ENCODE measurements at places on chromosomes 7 and 10. TPM values are rescaled to one million over a fixed set of nuclear protein-coding genes. Genes with fewer than 3 reads are reported as not detected.

DNA sequence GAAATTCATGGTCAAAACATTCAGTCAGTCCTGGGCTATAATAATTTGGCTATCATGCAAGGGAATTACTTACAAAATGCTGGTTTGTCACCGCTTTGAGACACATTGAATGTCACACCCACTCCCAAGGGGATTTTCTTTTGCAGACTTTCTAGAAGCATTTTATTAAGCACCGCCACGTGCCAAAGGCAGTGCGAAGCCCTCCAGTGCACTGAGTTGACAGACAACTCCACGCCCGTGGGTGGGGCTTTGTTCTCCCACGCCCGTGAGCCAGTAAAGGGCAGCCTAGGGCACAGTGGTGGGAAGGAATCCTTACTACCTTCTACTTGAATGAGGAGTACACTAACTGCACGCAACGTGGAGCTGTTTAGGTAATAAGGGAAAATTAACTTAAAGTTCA, 515.8 kb downstream of the KCNMA1 start:
- no peaks in the 10 kb centered on the region for H3K27me3 ChIP-seq
- no peaks in the 10 kb centered on the region for H3K36me3 ChIP-seq
- H3K4me1 ChIP-seq: peaks cover 5% of the 10 kb centered on the region
- no peak overlapping the region for H3K4me3 ChIP-seq
- DNase-seq: no peak
- H3K27ac ChIP-seq: no peak overlapping the region

DNA sequence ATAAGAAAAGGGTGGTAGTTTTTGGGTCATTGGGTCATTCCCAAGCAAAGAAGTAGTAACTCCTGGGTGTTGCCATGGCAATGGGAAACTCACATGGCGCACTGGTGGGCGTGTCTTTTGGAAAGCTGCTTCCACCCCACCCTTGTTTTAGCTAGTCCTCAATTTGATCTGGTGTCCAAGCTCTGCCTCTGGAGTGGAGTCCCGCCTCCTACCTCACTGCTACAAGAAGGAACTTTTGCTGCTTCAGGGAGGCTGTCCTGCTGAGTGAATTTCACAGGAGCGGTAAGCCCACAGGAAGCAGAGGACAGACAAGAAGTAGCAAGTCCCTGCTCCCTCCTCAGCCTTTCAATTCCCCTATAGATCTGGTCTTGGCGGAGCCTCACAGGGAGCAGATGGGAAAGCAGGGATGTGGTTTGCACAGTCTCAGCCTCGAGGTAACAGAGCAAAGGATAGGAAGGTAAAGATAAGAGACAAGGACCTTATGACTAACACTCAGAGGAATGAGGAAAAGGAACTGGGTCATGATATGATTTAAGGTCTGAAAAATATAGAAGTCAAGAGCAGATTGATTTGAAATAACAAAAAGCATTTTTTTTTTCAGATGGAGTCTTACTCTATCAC, 700.3 kb downstream of the TNS3 start:
- H3K4me1 ChIP-seq: no peaks in the 10 kb centered on the region
- no peak for DNase-seq
- H3K4me3 ChIP-seq: no peak overlapping the region
- H3K36me3 ChIP-seq: no peaks in the 10 kb centered on the region

- H3K36me3 ChIP-seq: no peaks in the 10 kb centered on the region
- peak overlapping the region; percentile 77 for H3K4me3 ChIP-seq
- H3K27me3 ChIP-seq: no peaks in the 10 kb centered on the region
- DNase-seq: no peak
Observed at GRCh38 chr10:22250897-22251660, 33.3 kb upstream of the EBLN1 start.

- H3K4me3 ChIP-seq: no peak overlapping the region
- H3K4me1 ChIP-seq: peaks cover 8% of the 10 kb centered on the region
Observed at GRCh38 chr10:101397140-101397539, 43.2 kb downstream of the BTRC start.

GRCh38 chr10:47400251-47400650, 16.2 kb upstream of the ZNF488 start:
- no peak overlapping the region for H3K4me3 ChIP-seq
- no peaks in the 10 kb centered on the region for H3K27me3 ChIP-seq
- no peak overlapping the region for H3K27ac ChIP-seq
- H3K4me1 ChIP-seq: peaks cover 14% of the 10 kb centered on the region

MSMB gene
- total RNA-seq: not detected

DNA sequence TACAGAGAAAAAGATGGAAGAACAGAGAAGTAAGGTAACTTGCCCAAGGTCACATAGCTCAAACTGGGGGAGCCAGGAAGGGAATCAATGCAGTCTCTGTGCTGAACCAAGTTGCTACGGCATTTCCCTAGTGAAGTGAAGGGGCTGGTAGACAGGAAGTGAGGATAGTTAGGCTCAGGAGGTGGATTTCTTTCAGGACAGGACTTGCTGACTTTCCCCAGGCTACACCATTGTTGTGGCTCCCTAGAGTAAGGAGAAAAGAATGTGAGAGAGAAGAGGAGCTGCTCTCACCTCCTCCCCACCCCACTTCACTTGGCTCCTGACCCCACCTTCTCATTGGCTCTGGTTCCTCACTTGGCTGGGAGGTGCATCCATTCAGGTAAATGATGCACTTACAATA, 316.9 kb downstream of the INHBA start:
- H3K27me3 ChIP-seq: no peaks in the 10 kb centered on the region
- H3K27ac ChIP-seq: no peak overlapping the region
- no peaks in the 10 kb centered on the region for H3K36me3 ChIP-seq
- H3K4me3 ChIP-seq: no peak overlapping the region

- peak overlapping the region; percentile 91 for H3K27ac ChIP-seq
- H3K27me3 ChIP-seq: no peaks in the 10 kb centered on the region
- no peaks in the 10 kb centered on the region for H3K36me3 ChIP-seq
- H3K4me3 ChIP-seq: peak overlapping the region; percentile 31
- H3K4me1 ChIP-seq: peaks cover 82% of the 10 kb centered on the region
Observed at GRCh38 chr7:158821171-158822031, 7.9 kb downstream of the ESYT2 start.

SFRP4 gene
- 53.3 TPM for total RNA-seq

RHOBTB1 gene
- 19.6 TPM for total RNA-seq

DNA sequence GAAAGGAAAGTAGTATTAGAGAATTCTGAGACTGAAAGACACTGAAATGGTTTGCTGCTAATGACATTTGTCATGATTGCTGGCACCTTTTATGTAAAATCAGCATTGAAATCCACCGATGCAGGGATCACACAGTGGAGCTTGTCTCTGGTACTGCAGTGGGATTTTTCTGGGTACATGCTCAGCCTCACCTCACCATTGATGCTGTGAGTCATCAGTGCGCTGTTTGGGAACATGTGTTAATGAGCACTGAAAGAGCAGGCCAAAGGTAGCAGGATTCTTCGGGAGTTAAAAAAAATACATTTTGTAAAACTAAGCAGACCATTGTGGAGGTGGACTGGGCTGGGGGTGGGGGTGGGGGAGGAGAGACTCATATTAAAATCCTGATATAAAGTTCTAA, 174.9 kb downstream of the CREB5 start:
- no peak overlapping the region for H3K4me3 ChIP-seq
- H3K27ac ChIP-seq: no peak overlapping the region
- DNase-seq: no peak
- no peaks in the 10 kb centered on the region for H3K27me3 ChIP-seq
- no peaks in the 10 kb centered on the region for H3K36me3 ChIP-seq

- no peaks in the 10 kb centered on the region for H3K4me1 ChIP-seq
- no peaks in the 10 kb centered on the region for H3K27me3 ChIP-seq
- no peak for DNase-seq
Observed at GRCh38 chr10:23013581-23014335, 81.6 kb upstream of the MSRB2 start.

DNA sequence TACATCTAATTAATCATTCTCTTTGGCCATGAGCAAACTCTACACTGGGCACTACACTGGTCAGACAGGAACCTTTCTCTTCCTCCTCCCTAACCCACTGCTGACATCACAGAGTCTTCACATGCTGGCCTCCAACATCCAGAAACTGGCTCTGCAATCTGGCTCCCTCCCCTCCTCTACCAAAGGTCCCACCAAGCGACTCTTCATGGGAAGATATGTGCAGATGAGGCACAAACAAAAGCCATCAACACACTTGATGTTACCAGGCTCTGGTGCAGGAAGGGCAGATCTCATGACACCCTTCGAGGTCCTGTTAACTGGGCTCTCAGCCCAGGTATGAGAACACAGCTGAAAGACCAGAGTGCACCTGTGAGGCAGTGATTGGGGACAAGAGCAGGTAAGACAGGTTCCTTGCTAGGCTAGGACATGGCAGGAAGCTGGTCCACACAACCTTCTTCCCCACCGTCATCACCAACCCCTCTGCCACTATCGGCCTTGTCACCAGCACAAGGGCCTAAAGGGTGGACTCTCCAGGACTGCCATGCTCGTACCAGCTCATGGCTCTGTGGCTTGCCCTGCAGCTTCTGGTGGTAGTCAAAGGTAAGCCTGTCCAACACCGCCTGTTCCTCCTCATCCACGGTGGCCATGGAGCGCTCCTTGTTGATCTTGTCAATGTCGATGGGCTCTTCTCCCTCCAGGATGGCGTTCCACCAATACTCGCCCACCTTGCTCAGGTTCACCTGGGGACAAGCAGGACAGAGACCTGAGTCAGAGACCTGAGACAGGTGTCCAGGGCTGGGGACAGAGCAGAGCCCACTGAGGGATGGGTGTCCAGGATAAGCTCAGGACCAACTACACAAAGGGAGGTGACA, 66.6 kb upstream of the CAMK2B start:
- no peak overlapping the region for H3K4me3 ChIP-seq
- H3K4me1 ChIP-seq: no peaks in the 10 kb centered on the region
- no peak overlapping the region for H3K27ac ChIP-seq

DNA sequence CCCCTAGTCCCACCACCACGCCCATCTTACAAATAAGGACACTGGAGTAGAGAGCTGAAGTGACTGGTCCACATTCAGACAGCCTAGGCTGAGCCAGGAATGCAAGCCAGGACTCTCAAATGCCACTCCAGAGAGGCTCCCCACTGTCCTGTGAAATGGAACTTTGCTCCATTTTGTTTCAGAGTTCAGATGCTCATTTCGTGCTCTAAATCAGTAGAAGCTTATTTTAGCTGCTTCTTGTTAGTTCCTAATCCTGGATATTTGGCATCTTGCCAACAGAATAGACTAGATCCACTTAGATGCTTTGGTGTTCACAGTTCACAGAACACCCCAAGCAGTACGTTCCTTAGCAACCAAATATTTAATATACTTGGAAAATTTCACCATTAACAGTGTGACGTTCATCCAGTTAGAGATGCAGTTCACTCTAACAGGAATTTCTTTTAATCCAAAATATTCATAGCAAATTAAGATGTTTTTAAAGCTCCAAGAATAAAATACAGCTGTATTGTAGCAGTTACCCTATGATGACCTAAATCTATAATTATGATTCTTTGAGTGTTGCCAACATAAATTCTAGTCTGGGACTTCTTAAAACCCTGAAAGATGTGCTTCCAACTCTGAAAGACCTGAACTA, 7.3 kb downstream of the MMP21 start:
- no peak for DNase-seq
- H3K4me1 ChIP-seq: no peaks in the 10 kb centered on the region
- peaks cover 19% of the 10 kb centered on the region for H3K36me3 ChIP-seq
- no peak overlapping the region for H3K4me3 ChIP-seq
- H3K27me3 ChIP-seq: no peaks in the 10 kb centered on the region

Measured in thoracic aorta (tissue), 2 donors.